ENCODE measurements at places on chromosomes 2 and 18. TPM values are rescaled to one million over a fixed set of nuclear protein-coding genes. Genes with fewer than 3 reads are reported as not detected.

The SERPINB10 gene
- polyA plus RNA-seq, result not detected

The CHN1 gene
- 28.9 TPM for polyA plus RNA-seq

The PPP1R1C gene
- 3.1 TPM for polyA plus RNA-seq

The SNORC gene
- polyA plus RNA-seq, result 3.4 TPM

The LRRTM4 gene
- 0.68 TPM for polyA plus RNA-seq

The CCDC93 gene
- 42.2 TPM for polyA plus RNA-seq

The FRZB gene
- 10.0 TPM for polyA plus RNA-seq

The CRYGD gene
- polyA plus RNA-seq, result not detected

The AMER3 gene
- 0.03 TPM for polyA plus RNA-seq

The RGPD3 gene
- 0.25 TPM for polyA plus RNA-seq

The MARCO gene
- 0.20 TPM for polyA plus RNA-seq

The SERPINB11 gene
- polyA plus RNA-seq, result not detected

The DSG4 gene
- not detected for polyA plus RNA-seq

The CD226 gene
- polyA plus RNA-seq, result 2.6 TPM

The HOXD9 gene
- polyA plus RNA-seq, result 99.6 TPM

The SCN3A gene
- 0.83 TPM for polyA plus RNA-seq

The PRKAG3 gene
- polyA plus RNA-seq, result 0.04 TPM
